CD4-positive, alpha-beta T cell (primary cell): ENCODE measurements at places on chromosomes 12 and 14.

GRCh38 chr12:113891739-113892520, 74.2 kb downstream of the RBM19 start:
- no peak for DNase-seq

DNA sequence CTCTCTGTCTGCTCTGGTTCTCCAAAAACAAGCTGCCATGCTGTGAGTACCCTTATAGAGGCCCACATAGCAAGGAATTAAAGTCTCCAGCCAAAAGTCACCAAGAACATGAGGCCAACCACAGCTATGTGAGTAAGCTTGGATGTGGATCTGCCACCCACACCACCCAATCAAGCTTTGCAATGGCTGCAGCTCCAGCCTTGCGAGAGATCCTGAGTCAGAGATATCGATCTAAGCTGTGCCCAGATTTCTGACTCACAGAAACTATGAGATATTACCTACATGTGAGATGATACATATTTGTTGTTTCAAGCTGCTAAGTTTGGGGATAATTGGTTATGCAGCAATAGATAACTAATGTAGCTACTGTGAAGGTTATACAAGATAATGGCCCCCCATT, 15.5 kb upstream of the TMEM233 start:
- DNase-seq = no peak

- DNase-seq = peak; percentile 82
Measured at GRCh38 chr12:95548539-95549391, 2.5 kb downstream of the USP44 start.

DNA sequence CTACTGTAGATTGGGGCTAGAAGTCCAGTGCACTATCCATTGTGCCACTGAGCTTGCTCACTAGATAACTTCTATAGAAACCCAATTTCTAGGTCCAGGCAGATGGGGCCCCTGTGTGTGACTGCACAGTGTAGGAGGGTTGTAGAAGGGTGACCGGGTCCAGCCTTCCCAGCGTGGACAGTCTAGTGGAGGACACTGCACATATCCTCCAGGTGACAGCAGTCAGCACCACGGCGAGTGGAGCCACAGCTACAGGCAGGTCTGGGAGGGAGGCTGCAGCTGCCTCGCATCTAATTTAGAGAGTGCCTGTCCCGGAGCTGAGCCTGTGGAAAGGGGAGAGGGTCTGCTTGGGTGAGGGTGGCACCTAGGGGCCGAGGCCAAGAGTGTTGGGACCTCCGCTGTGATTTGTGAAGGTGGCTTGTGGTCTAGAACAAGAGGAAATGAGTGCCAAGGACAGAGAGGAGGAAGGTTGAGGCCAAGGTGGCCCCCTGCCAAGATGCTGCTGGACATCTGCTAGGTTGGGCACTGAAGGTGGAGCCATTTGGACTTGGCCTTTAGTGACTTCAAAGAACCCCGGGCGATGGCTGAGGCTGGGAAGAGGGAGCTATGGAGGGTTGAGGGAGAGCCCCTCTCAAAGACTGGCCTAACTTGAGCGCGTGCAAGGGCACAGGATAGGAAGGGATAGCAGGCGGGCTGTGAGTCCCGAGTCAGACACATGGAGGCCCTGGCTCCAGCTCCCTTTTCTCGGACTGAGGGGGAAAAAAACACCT, 46.0 kb upstream of the TRAF3 start:
- DNase-seq = no peak

DNA sequence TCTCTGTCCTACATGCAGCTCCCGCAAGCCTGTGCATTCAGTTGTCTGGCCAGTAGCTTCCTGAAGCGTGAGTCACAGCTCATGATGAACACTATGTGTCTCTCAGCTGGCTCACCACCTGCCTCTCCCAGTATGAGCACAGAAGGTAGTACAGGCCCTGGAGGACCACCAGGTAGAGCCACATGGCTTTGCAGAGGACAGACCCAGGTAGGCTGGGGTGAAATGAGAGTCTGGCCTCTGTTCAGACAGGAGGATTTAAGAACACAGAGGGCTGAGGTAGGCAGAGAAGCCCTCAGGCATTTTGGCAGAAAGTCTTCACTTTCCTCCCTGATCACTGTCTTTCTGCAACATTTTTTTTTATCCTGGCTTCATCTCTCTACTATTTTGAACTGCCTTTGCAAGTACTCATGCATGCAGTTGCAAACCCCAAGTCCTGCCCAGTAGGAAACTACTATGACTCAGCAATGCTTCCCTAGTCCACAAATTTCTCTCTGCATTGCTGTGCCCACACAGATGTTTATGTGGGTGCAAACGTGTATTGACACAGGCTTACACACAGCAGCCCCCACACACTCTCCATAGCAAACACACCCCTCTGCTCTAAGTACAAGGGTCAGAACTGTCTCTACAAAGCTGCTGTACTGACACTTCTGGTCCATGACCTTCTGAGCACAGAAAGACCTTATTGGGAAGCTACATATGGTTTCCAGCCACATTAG, 7.2 kb upstream of the SDR9C7 start:
- DNase-seq = no peak

GRCh38 chr14:64244279-64244678, 49.9 kb downstream of the ESR2 start:
- DNase-seq = no peak

DNA sequence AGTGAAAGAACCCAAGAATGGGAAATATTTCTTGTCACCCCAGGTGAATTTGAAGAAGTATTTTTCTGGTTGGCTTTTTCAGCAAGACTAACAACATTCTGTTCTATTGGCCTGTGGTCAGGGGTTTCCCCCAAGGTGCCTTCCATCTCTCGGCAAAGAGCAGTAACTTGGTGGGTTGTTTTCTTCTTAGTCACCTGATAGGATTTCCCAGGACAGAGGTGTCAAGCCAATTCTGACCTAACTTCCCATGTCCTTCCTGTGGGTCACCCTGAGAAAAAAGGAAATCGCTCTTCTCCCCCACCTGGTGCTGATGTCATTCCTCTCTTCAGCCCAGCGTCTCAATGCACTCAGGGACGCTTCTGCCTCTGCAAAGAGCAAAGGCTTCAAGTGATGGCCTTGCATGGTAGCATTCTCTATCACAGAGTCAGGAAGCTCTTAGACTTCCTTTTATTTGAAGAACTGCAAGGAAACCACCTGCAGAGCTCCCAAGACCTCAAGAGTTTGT, 16.1 kb upstream of the IFNG start:
- peak; percentile 39 for DNase-seq

DNA sequence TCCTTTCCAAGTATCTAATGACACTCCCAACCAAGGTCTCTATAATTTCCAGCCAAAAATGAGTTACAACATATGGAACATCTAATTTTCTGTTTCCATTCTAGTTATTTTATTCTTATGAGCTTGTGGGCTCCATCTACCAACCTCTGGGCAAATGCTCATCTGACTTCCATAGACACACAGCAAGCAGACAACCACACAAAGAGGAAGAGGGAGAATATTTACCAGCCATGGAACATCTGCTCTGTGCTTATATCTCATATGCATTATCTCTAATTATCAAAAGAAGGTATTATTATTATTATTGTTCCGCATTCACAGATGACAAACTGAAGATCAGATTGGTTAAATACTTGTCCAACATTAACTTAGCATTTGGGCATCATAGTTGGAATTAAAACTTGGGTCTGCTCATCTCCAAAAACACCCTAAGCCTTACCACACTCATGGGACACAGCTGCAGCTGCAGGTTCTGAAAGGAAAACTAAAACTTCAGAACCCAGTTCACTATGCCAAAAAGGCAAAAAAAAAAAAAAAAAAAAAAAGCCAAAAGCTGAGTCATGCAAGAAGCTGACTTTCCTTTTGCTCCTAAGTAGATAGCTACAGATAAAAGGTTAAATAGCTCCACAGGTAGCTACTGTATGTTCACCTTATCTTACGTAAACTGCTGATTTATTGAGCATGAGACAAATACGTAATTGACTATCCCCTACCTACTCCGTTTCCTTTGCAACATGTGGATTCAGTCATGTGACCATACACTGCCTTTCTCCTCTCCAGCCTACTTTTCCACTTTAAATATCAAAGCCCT, 23.6 kb upstream of the TCL1B start:
- no peak for DNase-seq

- DNase-seq = no peak
Measured at GRCh38 chr12:43337571-43338444, 214.2 kb downstream of the ADAMTS20 start.

- DNase-seq = no peak
Measured at GRCh38 chr12:98686603-98687002, 41.5 kb downstream of the APAF1 start.

DNA sequence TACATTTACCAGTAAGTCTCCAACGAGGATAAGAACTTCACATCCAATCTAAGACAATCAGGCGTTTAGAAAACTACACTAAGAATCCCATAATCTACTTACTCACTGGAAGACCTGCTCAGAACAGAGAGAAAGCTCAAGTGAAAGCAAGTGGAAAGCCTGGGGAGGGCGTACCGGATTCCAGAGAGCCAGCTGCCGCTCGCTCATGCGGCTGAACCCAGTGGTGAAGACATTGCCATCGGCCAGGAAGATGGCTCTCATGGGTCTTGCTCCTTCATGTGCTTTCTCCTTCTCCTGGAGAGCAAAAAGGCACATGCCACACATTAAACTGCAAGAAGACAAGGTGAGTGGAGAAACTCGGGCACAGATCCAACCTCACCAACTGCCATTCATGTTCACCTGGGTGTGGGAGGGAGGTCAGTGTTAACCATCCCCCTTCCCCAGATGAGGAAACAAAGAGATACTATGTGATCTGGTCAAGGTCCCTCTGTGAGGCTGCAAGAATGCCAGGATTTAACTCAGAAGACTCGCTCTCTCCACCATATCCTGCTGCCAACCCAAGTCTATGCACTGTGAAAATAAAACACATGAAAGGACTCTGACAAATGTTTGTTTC, 23.5 kb upstream of the SELPLG start:
- DNase-seq = no peak

- DNase-seq = no peak
Measured at GRCh38 chr12:51216642-51217041, 1.2 kb downstream of the POU6F1 start.

GRCh38 chr12:108663324-108664015, 29.8 kb upstream of the SELPLG start:
- no peak for DNase-seq

DNA sequence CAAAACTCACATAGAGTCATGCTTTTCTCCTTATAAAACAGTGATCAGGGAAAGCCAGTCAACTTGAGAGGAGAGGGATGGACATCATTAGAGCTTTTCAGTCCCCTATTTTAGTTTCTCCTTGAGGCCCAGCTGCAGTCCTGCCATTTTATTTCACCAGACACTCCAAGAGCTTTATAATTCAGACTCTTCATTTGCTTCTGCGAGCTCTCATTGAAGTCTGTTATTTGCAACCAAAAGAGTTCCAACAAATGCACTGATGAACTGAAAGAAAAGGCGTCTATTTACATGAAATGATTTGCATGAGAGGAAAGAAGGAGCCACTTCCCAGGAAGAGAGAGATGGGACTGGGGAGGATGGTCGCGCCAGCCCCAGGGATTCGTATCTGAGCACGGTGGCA, 86.8 kb downstream of the NDUFA12 start:
- DNase-seq = no peak

GRCh38 chr14:97410667-97411620, 613.8 kb downstream of the VRK1 start:
- no peak for DNase-seq

GRCh38 chr12:90102957-90103652, 394.5 kb upstream of the ATP2B1 start:
- no peak for DNase-seq

DNA sequence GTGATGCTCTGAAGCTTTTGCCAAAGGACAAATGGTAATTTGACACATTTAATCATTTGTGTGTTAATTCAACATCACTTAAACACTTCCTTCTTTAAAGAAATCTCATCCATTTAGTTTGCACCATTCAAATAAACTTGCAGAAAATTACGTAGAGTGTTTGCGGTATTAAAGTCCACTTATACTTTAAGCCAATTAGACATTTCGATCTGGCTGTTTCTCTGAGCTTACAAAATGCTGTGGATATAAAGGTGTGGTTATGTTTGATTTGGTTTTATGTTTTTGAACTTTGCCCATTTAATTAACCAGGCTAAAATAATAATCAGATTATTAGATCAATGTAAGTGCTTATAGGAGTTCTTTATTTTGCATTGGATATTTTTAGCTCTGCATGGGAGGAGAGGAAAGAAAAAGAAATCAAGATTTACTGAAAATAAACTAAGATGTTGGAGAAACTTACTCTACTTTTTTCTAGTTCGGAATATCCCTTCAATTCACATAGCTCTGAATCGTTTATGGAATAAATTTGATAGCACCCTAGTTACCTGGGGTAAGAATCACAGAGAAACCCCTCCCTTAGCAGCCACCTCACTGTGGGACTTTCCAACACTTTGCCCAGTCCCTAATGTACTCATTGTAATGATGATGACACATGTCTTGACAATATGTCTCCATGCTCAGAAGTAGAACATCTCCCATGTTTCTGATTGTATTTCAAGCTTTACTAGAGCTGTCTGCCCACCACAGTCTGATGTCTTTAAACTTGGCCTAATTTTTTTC, 268.0 kb downstream of the BTG1 start:
- DNase-seq = peak; percentile 11

DNA sequence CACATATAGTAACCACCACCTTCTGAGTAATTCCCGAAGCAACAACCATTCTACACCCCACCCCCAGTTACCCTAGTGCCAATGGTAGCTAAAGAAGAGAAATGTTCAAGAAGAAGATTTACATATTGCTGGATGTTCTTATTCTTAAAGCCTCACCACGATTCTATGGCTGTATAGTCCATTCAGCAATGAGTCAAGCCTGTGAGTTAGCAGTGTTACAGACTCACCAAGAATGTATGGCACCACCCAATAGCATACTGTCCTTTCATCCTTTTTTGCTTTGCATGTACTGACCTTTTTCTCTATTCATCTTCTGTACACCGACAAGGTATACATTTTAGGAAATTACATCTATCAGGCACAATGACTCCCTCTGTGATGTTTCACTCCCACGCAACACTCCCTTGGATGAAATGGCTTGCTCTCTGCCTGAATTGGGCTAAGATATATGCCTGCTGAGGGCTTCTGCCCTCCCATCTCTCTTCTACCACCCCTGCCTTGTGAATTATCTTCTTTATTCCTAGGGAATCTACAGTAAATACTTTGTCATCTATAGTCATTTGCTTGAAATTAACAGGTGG, 945.8 kb downstream of the DIO2 start:
- DNase-seq = no peak

- DNase-seq = no peak
Measured at GRCh38 chr12:130179621-130180020, 17.4 kb downstream of the FZD10 start.
